ENCODE measurements at places on chromosomes 6 and 20. TPM values are rescaled to one million over a fixed set of nuclear protein-coding genes. Genes with fewer than 3 reads are reported as not detected.

RAD21L1 gene
- total RNA-seq, result 0.07 TPM

ZNF311 gene
- total RNA-seq, result 1.2 TPM

TMEM217 gene
- total RNA-seq, result 3.2 TPM

THEMIS gene
- total RNA-seq, result not detected

UBD gene
- not detected for total RNA-seq

CST4 gene
- total RNA-seq, result not detected

TJAP1 gene
- total RNA-seq, result 14.3 TPM

SSTR4 gene
- not detected for total RNA-seq

OR2H2 gene
- not detected for total RNA-seq

MYB gene
- 4.1 TPM for total RNA-seq

SUMO4 gene
- 0.10 TPM for total RNA-seq

PLA2G7 gene
- total RNA-seq, result not detected

SNAI1 gene
- 0.62 TPM for total RNA-seq

SLC17A1 gene
- total RNA-seq, result not detected

PPP1R3D gene
- total RNA-seq, result 3.4 TPM

DAAM2 gene
- 0.10 TPM for total RNA-seq

CRIP3 gene
- total RNA-seq, result not detected

ZNF322 gene
- 21.4 TPM for total RNA-seq

DYNLT2 gene
- total RNA-seq, result 2.8 TPM

Measured in A172 (cell line).